Stimulated activated CD4-positive, alpha-beta T cell treated with anti-CD3 and anti-CD28 coated beads, Interleukin-15, amount 100 ng/mL, for 48 hours (primary cell): ENCODE measurements at places on chromosomes 13 and 19.

DNA sequence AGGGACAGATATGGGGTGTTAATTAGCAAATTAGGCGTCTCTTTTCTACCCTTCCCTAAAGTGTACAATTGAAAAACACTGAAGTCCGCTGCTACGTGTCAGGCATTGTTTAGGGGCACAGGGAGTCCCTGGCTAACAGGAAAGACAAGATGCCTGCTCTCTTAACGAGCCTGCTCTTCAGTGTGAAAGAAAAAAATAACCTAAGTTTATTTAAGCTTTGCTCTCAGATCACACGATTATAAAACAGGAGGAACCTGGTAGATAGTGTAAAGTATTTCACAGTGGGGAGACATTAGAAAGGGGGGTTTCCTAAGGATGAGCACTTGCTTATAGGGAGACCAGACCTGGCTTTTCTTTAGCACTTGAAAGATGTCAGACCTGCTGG is 38.7 kb downstream of the IGFL2 start:
- DNase-seq: no peak

DNA sequence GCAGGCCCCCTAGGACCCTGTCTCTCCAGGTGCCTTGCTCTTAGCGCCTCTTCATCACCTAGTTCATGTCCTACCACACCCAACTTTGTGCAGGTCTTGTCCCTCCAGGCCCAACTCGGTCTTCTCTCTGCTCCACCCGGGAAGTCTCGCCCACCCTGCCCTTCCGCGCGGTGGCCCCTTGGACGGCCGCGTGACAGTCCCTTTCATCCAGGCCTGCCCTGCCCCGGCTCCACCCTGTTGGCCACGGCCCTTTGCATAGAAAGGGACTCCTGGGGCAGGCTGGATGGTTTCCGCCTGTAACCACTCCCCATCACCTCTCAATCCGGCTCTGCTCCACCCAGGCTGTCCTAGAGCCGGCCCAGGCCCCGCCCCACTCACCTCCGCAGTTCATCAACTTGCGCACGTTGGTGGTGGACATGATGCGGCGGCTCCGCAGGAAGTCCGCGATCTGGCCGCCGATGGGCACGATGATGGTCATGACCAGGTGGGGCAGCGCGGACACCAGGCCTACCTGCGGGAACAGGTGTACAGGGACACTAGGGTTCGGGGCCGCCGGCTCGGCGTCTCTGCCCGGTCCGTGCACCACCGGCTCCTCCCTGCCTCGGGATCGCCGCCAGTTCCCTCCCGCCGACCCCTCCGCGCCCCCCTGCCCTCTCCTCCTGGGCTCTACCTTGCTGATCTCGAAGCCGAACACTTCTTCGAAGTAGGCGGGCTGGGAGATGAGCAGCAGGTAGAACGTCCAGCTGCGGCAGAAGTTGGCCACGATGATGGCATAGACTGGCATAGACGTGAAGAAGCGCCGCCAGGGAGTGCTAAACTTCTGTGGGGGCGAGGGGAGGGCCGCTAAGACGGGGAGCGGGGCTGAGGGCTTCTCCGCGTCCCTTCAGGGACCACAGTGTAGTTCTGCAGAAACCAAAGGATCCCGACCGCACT is 7.2 kb downstream of the GFY start:
- no peak for DNase-seq

- DNase-seq: no peak
Measured at GRCh38 chr13:90232291-90232690, 1115.2 kb upstream of the MIR17HG start.

DNA sequence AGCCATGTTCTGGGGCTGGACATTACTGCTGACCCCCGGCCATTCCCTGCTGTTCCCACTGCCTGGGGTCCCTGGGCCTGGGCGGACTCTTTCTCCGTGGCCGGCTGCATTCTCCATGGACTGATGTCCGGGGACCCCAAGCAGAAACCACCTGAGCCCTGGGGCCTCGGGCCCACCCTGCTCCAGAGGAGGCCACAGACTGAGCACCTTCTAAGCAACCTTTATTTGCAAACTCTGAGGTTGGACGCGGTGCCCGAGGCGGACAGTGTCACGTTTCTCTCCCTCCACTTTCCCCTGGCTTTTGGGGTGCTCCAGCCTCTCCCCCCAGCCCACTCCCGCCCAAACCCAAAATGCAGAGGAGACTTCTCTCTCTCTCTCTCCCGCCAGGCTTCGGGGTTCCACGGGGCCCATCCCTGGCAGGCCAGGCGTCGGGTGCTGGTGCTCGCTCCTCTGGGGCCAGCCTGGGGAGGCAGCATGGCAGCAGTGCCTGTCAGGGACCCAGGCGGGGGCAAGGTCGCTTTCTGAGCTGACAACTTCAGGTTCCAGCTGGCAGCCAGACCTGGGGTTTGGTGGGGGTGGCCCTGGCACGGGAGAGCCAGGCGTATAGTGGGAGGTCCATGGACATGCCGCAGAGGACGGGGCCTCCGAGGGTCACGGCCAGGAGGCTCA is 2.3 kb upstream of the C19orf25 start:
- no peak for DNase-seq

- DNase-seq: no peak
Measured at GRCh38 chr13:100733261-100733660, 58.7 kb upstream of the TMTC4 start.

DNA sequence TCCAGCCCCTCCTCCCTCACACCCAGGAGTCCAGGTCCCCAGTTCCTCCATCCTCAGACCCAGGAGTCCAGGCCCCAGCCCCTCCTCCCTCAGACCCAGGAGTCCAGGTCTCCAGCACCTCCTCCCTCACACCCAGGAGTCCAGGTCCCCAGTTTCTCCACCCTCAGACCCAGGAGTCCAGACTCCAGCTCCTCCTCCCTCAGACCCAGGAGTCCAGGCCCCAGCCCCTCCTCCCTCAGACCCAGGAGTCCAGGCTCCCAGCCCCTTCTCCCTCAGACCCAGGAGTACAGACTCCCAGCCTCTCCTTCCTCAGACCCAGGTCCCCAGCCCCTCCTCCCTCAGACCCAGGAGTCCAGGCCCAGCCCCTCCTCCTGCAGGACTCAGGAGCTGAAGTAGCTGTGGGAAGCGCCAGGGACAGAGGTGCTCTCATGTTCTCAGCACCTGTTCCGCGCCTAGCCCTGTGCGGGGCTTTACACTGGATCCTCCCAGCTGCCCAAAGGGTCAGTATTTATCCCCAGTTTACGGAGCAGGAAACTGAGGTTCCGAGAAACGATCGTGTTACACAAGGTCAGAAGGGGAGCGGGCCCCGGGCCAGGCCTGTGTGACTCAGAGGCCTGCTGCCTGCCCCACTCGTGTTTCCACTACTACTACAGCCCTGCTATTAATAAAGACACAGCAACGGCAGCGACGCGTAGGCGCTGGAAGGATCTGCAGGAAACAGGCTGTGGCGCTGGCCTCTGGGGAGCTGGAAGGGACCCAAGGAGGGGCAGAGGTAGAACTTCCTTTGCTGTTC is 1.7 kb upstream of the SBK3 start:
- no peak for DNase-seq

GRCh38 chr19:31676271-31677004 is 327.2 kb upstream of the TSHZ3 start:
- DNase-seq: no peak

GRCh38 chr13:21079221-21079620 is 17.8 kb upstream of the LATS2 start:
- no peak for DNase-seq

DNA sequence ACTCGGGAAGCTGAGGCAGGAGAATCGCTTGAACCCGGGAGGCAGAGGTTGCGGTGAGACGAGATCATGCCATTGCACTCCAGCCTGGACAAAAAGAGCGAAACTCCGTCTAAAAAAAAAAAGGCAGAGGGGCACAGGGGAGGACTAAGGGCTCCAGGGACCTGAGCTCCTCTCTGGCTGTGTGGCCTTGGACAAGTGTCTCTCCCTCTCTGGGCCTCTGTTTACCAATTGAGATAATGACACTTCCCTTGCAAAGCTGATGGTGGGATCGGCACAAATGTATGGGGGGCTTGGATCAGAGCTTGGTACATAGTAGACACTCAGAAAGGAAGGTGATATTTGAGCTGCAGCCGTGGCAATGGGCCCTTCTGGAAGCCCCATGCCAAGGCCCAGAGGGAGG is 11.4 kb upstream of the SPACA4 start:
- no peak for DNase-seq

- DNase-seq: no peak
Measured at GRCh38 chr19:29491995-29492577, 33.7 kb upstream of the VSTM2B start.

DNA sequence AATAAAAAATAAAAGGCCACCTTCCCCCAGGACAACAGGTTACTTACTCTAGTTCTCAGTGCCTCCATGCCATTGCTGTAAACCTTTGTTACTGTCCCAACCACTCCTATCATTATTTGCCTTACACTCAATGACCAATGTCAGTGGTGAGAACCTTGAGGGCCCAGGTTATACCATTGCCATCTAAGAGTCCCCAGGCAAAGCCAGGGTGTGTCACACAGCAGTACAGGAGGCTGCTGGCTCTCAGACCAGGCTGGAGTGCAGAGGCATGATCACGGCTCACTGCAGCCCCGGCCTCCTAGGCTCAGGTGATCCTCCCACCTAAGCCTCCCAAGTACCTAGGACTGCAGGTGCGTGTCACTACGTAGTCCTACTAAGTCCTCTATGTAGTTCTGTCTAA is 6.1 kb downstream of the ELAVL1 start:
- DNase-seq: no peak

GRCh38 chr13:30847650-30848307 is 58.3 kb upstream of the MEDAG start:
- no peak for DNase-seq

- no peak for DNase-seq
Measured at GRCh38 chr19:48085904-48086864, 24.4 kb downstream of the PLA2G4C start.

- DNase-seq: no peak
Measured at GRCh38 chr13:31775148-31775547, 35.8 kb downstream of the RXFP2 start.

- DNase-seq: peak; percentile 38
Measured at GRCh38 chr19:58346961-58347929, 6.0 kb downstream of the A1BG start.

DNA sequence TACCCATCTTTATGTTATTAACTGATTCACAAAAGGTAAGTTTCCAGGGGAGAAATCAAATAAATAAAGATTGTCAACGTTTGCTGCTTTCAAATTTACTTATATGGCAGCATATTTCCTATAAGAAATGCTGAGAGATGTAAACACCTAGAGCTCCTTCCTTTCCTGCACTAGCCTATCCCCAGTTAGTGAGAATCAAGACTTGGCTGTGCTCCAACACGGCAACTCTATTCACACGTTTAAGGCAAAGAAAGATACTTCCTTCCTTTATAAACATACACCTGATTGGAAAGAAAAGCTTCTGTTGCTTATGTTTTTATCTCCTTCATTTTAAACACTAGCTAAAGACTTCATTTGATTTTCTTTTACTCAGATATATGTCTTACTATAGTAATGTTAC is 107.0 kb downstream of the PCDH9 start:
- no peak for DNase-seq

- no peak for DNase-seq
Measured at GRCh38 chr13:93298713-93299112, 72.1 kb downstream of the GPC6 start.

GRCh38 chr19:11125994-11126685 is 29.4 kb downstream of the SPC24 start:
- peak; percentile 53 for DNase-seq

- no peak for DNase-seq
Measured at GRCh38 chr19:34237939-34238338, 16.4 kb upstream of the GARRE1 start.

DNA sequence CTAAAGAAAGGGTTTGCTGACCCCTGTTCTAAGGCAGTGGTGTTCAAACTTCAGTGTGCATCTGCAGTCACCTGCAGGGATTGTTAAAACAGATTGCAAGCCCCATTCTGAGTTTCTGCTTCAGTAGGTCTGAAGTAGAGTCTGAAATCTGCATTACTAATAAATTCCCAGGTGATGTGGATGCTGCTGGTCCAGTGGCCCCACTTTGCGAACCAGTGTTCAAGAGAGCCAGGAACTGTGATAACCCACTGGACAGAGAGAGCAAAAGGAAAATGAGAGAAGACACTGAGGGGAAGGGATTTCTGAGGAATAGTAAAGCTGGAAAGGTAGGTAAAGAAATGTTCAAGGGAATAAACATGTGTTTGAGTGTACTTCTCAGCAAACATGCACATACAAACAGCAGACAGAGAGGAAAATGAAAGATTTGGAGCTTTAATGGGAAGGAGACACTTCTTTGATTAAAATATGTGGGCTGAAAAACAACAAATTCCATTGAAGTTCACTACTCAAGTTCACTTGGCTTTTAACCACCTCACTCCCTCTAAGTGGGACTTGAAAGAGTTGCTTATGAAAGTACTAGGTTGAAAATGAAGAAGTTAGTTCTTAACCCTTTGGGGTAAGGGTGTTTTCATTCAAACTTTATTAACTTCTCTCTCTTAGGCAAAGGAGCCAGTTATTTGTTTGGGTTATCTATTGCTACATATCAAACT is 26.4 kb upstream of the FAM216B start:
- DNase-seq: no peak

GRCh38 chr19:8611877-8612806 is 1.6 kb upstream of the ADAMTS10 start:
- DNase-seq: no peak

GRCh38 chr13:73340069-73340468 is 281.3 kb downstream of the KLF5 start:
- DNase-seq: no peak

DNA sequence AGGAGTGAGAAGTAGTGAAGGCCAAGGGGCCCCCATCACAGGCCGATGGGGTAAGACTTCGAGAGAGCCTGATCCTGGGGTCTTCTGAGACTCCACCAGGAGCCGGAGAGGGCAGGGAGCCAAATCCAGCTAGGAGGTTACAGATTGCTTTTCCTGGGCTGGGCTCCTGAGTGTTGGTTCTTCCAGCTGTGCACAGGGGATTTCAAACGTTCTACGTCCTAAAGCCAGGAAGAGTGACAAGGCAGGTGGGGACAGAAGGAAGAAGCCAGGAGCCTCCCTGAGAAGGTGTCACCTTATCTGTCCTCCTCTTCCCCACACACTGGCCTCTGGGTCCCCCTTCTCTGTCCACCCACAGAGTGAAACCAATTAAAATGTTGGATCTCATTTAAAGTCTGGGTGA is 16.1 kb upstream of the TPRX2 start:
- no peak for DNase-seq

DNA sequence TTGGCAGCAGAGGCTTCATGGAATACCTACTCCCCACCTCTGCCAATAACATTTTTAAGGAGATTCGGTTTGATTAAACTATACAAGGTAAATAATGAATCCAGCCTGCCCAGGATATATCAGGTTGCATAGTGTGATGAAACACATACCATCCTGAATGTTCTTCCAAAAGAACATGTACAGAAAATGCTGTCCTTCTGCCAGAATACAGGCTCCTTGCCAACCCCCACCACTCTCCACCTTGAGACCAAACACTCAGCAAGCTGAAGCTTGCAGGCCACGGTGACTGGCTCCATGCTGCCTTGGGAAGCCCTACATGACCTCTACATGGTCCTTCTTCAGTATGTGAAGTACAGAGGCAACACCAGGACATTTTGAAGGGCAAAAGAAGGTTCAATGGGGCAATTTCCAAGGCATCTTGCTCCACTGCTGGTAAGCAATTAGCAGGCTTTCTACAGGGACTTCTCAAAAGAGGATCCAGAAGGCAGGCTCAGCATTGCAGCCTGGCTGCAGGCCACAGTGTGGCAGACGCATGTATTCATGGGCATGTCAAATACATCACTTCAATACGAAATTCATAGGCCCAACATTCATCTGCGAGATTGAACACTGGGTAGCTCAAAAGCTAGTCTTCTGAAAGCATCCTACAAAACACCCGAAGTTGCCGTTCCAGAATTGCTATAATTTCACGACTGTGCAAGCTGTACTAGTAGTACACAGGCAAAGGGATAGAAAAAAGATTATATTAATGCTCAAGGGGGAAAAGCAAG is 62.4 kb upstream of the SERP2 start:
- DNase-seq: no peak

- no peak for DNase-seq
Measured at GRCh38 chr13:106262886-106263285, 272.6 kb downstream of the EFNB2 start.
